ENCODE measurements at places on chromosomes 7 and 10.

DNA sequence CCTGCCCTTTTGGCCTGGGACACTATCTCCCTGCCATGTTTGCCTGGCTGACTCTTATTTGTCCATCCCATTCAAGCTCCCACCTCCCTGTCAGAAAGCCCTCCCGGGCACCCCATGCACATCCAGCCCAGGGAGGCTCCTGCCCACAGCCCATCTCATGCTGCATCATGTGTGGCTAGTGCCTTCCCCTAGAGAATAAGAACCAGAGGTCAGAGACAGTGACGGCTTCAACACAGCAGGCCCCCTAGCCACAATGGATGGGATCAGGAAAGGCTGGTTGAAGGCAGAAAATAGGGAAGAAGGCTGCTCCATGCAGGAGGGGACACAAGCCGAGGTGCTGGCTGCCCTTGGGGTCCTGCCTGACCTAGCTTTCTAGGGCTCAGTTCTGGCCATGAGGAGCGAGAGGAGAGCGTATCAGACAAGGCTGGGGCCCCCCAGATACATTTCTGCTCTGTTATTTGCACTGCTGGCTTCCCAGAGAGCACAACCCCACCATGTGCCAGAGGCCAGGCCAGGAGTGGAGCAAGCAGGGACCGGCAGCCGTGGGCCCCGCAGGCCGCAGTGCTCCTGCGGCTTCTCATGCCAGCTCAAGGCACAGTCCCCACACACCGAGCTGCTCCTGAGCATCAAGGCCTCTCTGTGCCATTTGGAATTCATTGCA is 161.1 kb upstream of the ZMIZ1 start:
- DNase-seq = no peak

- no peak for DNase-seq
Measured at GRCh38 chr10:43049081-43049551, 27.8 kb upstream of the RET start.

DNA sequence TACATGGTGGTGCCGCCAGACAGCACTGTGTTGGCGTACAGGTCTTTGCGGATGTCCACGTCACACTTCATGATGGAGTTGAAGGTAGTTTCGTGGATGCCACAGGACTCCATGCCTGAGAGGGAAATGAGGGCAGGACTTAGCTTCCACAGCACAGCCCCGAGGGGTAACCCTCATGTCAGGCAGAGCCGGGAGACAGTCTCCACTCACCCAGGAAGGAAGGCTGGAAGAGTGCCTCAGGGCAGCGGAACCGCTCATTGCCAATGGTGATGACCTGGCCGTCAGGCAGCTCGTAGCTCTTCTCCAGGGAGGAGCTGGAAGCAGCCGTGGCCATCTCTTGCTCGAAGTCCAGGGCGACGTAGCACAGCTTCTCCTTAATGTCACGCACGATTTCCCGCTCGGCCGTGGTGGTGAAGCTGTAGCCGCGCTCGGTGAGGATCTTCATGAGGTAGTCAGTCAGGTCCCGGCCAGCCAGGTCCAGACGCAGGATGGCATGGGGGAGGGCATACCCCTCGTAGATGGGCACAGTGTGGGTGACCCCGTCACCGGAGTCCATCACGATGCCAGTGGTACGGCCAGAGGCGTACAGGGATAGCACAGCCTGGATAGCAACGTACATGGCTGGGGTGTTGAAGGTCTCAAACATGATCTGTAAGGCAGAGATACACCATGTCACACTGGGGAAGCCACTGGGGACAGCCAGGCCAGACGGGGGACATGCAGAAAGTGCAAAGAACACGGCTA is 104.6 kb upstream of the TNRC18 start:
- DNase-seq = peak; percentile 20

- no peak for DNase-seq
Measured at GRCh38 chr10:95341716-95342130, 50.9 kb upstream of the PDLIM1 start.

DNA sequence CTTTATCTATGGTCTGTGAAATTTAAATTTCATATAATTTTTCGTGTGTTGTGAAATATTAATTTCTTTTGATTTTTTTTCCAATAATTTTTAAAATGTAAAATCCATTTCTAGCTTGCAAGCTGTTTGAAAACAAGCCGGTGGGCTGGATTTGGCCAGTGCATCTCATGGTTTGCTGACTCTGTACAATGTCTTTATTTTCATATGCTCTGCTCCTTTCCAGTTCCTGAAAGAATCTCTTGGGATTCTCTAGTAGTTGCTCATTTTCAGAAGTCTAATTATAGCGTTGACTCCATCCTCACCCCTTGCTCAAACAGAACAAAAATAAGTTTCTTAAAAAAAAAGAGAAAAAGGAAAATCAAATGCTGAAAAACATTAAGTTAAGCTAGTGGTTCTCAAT is 21.4 kb downstream of the UBN2 start:
- no peak for DNase-seq

- no peak for DNase-seq
Measured at GRCh38 chr10:48444861-48445841, 138.7 kb downstream of the MAPK8 start.

DNA sequence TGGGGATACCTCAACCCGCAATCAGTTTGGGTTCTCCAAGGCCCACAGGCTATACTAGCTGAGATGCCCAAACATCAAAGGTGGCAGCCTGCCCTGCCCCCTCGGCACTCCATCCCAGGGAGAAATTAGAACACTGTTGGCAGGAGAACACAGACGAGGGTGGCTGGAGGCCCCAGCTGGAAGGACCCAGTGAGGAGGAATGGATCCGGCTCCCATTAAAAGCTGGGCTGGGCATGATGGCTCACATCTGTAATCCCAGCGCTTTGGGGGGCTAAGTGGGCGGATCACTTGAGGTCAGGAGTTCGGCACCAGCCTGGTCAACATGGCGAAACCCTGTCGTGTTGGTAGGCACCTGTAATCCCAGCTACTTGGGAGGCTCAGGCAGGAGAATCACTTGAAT is 199.9 kb upstream of the GNAI1 start:
- DNase-seq = no peak
